Effector memory CD8-positive, alpha-beta T cell (primary cell): ENCODE measurements at places on chromosomes 1 and 21.

DNA sequence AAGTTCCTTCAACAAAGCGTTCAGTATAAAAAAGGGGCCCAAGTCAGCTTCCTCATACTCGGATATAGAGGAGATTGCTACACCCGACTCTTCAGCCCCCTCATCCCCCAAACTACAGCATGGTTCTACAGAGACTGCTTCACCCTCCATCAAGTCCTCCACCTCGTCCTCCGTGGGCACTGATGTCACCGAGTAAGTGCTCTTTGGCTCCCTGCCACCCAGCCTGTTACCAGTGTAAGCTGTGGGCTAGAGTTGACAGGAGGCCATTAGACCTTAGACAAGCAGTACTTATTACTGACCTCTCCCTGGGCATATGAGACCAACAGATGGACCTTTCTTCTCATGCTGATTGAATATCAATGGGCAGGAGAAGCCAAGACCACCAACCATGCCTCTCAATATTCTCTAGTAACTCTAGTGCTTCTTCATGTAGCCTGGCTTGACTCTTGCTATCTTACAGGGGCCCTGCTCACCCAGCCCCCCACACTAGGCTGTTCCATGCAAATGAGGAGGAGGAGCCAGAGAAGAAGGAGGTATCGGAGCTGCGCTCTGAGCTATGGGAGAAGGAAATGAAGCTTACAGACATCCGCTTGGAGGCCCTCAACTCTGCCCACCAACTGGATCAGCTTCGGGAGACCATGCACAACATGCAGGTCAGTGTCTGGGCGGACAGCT lies 20.9 kb upstream of the IPO9 start:
- no peak for DNase-seq

DNA sequence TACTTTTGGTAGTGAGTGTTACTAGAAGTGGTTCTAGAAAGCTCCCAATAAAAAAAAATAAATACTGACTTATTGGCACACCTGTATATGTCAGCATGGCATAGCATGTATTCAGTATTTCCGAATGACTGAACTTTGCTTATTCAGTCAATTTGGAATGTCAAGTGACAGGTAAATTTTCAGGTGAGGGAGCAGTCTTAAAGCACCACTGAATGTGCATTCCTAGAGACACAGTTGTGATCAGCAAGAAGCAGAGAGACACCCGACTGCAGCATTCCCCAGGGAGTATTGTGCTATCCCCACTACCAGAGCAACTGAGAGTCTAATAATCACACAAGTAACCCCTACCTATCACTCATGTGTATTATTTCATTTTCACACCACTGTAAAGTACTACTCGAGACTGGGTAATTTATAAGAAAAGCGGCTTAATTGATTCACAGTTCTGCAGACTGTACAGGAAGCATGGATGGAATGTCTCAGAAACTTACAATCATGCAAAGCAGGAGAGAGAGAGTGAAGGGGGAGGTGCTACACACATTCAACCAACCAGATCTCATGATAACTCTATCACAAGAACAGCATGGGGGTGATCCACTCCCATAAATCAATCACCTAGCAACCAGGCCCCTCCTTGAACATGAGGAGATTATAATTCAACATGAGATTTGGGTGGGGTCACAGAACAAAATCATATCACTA lies 201.5 kb downstream of the TBX15 start:
- DNase-seq = no peak

- no peak for DNase-seq
These were observed 124.6 kb downstream of the BACH1 start for GRCh38 chr21:29423099-29423870.

- no peak for DNase-seq
These were observed 5.3 kb downstream of the PTPN14 start for GRCh38 chr1:214546084-214546483.

- no peak for DNase-seq
These were observed 15.2 kb downstream of the ITPKB start for GRCh38 chr1:226723657-226724532.

GRCh38 chr21:15080526-15080925 lies 15.7 kb upstream of the NRIP1 start:
- DNase-seq = no peak

GRCh38 chr1:236854605-236854983 lies 59.5 kb downstream of the MTR start:
- no peak for DNase-seq

DNA sequence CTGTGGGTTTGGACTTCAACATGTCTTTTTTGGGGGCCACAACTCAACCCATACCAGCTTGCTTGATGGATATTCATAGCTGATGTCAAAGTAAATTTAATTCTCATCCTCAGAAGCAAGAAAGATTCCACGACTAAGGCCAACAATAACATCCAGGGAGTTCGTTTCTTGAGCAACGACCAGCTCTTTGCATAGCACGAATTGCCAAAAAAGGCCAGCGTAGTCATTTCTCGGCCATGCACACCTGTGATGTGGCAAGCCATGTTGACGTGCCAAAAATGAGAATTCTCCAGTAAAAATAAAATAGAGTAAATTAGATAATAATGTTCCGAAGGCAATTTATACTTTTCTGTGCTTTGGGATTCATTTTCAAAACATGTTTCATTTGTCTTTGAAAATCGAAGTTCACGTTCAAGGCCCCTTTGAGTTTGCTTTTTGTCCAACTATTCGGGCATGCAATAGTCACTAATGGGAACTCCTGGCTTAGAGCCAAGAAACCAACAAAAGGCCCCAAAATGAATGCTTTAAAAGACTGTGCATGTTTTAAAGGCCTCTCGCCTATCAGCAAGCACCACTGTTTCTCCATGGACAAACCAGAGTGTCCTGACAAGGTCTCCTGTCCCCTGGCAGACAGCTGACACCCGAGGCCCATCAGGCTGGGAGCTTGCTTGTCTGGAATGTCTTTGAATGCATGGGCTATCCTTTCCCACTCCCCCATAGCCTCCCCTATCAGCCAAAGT lies 14.4 kb upstream of the IGSF5 start:
- DNase-seq = no peak
